ENCODE measurements at places on chromosomes 5 and 9. TPM values are rescaled to one million over a fixed set of nuclear protein-coding genes. Genes with fewer than 3 reads are reported as not detected.
A peak's percentile ranks its signal among the peaks of the same experiment; 100 is the strongest.

- DNase-seq = no peak
- peaks cover 5% of the 10 kb centered on the region for H3K27me3 ChIP-seq
- H3K27ac ChIP-seq = no peak overlapping the region
- H3K36me3 ChIP-seq = no peaks in the 10 kb centered on the region
- H3K4me3 ChIP-seq = no peak overlapping the region
Observed at GRCh38 chr5:137145721-137146120, 353.4 kb downstream of the SPOCK1 start.

GRCh38 chr5:56511326-56511841, 278.3 kb upstream of the ANKRD55 start:
- H3K27me3 ChIP-seq = no peaks in the 10 kb centered on the region
- no peaks in the 10 kb centered on the region for H3K36me3 ChIP-seq
- no peak overlapping the region for H3K4me3 ChIP-seq
- no peak for DNase-seq

FBP2 gene
- not detected for total RNA-seq

PRRC2B gene
- total RNA-seq = 170 TPM

- no peak overlapping the region for H3K4me3 ChIP-seq
- H3K27ac ChIP-seq = no peak overlapping the region
- no peaks in the 10 kb centered on the region for H3K4me1 ChIP-seq
- DNase-seq = no peak
- H3K36me3 ChIP-seq = no peaks in the 10 kb centered on the region
Observed at GRCh38 chr5:43336159-43336558, 22.9 kb upstream of the HMGCS1 start.

DNA sequence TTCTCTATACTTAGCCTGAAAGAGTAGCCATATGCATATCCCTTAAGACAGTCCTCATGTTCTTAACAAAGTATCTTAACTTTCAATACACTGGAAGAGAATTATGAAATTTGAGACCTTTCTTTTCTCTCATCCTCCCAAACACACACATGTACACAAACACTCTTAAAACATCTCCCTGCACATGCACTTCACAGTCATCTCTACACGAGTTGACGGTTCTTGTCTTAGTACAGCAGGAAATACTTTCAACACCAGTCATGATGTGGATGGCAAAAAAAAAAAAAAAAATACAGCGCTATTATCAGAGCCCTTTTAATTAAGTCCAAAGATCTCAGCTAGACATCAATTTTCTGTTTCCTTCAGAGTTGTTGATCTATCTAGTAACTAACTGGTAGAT, 43.6 kb upstream of the PCSK1 start:
- no peaks in the 10 kb centered on the region for H3K36me3 ChIP-seq
- H3K4me1 ChIP-seq = no peaks in the 10 kb centered on the region
- no peak overlapping the region for H3K27ac ChIP-seq
- DNase-seq = no peak

DNA sequence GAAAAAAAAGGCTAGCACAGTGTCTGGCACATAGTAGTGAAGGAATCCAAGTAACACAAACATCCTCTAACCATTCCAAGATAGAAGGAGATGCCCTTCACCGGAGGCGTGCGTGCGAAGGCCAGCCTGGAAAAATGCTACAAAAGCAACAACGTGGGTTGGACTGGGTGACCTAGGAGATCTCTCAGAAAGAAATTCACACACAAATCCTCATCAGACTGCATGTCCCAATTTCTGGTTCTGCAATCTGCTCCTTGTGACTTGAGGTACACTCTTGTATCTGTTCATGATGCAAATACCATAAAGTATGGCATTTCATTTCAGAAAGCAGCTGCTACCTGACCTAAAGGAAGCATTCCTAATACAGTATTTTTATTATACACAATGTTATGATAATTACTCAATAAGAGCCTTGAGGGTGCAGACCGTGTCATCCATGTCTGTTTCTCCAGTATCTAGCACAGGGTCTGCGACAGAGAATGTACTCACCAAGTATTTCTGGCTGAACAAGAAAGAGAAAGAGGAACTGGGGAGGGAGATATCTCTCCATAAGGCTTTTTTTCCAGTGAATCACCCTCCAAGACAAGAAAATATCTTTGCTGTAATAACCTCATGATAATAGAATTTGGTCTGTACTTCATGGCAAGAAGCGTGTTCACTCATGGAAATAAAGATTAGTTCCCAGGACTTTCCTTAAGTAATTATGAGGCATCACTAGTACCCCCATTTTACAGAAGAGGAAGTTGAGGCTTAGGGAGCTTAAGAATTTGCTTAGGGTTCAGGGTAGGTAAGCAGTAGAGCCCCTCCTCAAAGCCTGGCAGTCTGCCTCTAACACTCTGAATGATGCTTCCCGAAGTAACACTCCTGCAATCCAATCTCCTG, 138.3 kb downstream of the CDK5RAP2 start:
- peaks cover 64% of the 10 kb centered on the region for H3K36me3 ChIP-seq
- H3K4me1 ChIP-seq = peaks cover 37% of the 10 kb centered on the region
- H3K27ac ChIP-seq = peak overlapping the region; percentile 56
- H3K4me3 ChIP-seq = no peak overlapping the region
- DNase-seq = no peak
- H3K27me3 ChIP-seq = no peaks in the 10 kb centered on the region

ANKDD1B gene
- total RNA-seq = 4.3 TPM

SOX30 gene
- total RNA-seq = not detected

- no peak overlapping the region for H3K4me3 ChIP-seq
- no peaks in the 10 kb centered on the region for H3K36me3 ChIP-seq
- DNase-seq = no peak
- no peaks in the 10 kb centered on the region for H3K27me3 ChIP-seq
- peaks cover 23% of the 10 kb centered on the region for H3K4me1 ChIP-seq
- no peak overlapping the region for H3K27ac ChIP-seq
Observed at GRCh38 chr5:90476391-90476790, 1.7 kb downstream of the POLR3G start.

DNA sequence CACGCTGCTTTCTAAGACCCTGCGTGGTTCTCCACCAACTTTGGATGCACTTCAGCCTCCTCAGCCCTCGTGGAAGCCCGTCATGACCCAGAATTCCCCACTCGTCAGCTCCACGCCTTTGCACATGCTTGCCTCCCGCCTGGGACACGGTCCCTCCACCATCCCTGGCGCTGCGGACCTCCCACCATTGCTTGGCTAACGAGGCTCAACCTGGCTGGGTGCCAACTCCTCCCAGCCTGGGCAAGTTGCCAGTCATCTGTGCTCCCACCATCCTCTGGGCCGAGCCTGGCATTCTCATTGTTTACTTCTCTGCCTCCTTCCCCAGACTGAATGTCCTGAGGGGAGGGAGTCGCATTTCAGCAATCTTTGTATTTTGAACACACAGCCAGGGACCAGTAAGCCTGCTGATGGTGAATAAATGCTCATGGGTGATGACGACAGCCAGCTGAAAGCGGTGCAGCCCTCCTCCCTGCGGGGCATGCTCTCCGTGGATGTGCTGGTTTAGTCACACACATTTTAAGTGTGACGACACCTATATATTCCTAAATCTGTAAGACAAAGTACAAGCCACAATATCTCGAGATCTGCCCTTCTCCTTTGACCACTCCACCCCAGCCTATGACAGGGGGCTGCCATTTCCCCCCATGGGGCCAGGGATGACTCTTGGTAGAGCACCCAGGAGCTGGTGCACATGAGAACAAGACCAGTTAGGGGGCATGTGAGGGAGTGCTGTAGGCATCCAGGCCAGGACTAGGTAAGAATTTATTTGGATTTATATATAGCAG, 37.6 kb downstream of the ANKRD33B start:
- H3K36me3 ChIP-seq = no peaks in the 10 kb centered on the region
- peak; percentile 67 for DNase-seq
- peak overlapping the region; percentile 54 for H3K27ac ChIP-seq
- no peaks in the 10 kb centered on the region for H3K27me3 ChIP-seq
- no peak overlapping the region for H3K4me3 ChIP-seq

DNA sequence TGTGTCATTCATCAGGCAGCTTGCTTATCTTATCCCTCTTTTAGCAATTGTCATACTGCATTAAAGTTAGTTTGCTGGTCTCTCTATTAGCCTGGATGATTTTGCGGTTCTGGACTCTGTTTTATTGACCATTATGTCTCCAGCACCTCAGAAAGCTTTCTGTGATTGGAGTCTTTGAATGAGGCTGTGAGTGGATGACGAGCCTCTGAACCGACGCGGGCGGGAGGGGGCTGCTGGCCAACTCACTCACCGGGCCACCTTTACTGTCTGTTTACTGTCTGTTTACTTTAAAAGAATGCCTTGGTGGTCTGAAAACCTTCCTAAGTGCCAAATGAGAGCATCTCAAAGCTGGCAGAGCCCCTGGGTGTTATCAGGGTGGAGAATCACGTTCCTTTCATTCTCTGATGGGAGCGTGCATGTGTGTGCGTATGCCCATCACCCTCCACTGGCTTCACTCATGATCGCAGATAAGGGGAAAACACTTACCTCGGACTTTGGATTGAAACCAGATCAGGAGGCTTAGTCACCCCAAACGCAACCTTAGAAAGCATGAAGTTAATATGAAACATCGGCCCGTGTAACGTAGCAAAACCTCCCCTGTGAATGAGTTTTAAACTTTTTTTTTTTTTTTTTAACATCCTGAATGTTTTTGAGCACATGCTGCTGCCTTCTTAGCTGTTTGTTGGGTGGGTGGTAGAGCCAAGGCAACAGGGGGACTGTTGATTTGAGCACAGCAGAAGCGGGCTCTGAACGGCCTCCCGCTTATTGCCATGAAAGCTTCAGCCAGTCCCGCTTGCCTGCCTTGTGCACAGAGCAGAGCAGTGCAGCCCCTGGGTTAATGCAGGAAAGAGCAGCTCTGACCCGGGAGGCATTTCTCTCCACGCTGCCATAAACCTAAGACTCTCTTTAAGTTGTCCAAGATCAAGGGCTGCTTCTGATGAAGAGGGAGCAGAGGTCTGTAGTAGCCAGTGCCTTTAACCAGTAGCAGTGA, 173.6 kb downstream of the GADD45G start:
- H3K27ac ChIP-seq = no peak overlapping the region
- H3K27me3 ChIP-seq = no peaks in the 10 kb centered on the region
- no peak overlapping the region for H3K4me3 ChIP-seq

- H3K27ac ChIP-seq = peak overlapping the region; percentile 33
- no peak overlapping the region for H3K4me3 ChIP-seq
- H3K36me3 ChIP-seq = no peaks in the 10 kb centered on the region
- no peak for DNase-seq
- no peaks in the 10 kb centered on the region for H3K27me3 ChIP-seq
Observed at GRCh38 chr5:172164769-172165212, 23.2 kb downstream of the STK10 start.

GRCh38 chr9:38057416-38058195, 11.4 kb downstream of the SHB start:
- H3K27ac ChIP-seq = peak overlapping the region; percentile 31
- peaks cover 54% of the 10 kb centered on the region for H3K4me1 ChIP-seq
- no peak for DNase-seq
- H3K27me3 ChIP-seq = no peaks in the 10 kb centered on the region
- H3K36me3 ChIP-seq = no peaks in the 10 kb centered on the region
- H3K4me3 ChIP-seq = no peak overlapping the region

Data from lower lobe of right lung (tissue), 2 donors.